ENCODE measurements at places on chromosomes 5 and 9.

- DNase-seq = no peak
Observed at GRCh38 chr5:141695627-141696215, 13.7 kb upstream of the ARAP3 start.

GRCh38 chr5:79503794-79504495 lies 10.0 kb downstream of the HOMER1 start:
- no peak for DNase-seq

DNA sequence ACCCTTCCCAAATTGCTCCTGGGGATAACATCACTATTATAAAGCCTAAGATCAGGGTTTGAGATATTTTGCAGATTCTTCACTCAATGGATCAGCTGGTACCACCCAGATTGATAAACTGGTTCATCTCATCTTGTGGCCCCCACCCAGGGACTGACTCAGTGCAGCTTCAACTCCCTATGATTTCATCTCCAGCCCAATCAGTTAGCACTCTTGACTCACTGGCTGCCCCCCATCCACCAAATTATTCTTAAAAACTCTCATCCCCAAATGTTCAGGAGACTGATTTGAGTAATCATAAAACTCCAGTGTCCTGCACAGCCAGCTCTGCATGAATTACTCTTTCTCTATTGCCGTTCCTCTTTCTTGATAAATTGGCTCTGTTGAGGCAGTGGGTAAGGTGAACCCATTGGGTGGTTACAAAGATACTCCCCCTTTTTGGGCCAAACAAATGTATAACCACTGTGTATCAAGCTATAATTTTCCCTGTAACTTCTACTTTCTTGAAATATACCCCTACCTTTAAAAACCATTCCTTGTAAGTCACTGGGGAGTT lies 263.3 kb upstream of the IL12B start:
- no peak for DNase-seq

GRCh38 chr9:95143591-95144561 lies 173.6 kb downstream of the FANCC start:
- DNase-seq = no peak

DNA sequence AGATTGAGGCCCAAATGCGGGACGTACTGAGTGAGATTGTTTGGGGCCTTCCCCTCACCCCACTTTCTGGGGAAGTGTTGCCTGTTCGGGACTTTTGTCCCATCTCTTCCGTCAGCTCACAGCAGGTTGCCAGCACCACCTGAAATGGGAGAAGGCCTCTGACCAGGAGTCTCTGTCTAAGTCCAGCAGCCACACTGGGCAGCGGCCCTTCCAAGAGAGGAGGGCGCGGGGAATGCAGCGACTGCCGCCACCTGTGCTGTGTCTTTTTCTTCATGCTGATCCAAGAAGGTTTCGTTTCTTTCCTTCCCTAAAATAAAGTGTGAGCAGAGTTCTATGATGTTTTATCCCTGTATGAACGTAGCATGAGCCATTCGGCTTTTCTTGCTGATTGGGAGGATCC lies 134.2 kb upstream of the LMX1B start:
- no peak for DNase-seq

DNA sequence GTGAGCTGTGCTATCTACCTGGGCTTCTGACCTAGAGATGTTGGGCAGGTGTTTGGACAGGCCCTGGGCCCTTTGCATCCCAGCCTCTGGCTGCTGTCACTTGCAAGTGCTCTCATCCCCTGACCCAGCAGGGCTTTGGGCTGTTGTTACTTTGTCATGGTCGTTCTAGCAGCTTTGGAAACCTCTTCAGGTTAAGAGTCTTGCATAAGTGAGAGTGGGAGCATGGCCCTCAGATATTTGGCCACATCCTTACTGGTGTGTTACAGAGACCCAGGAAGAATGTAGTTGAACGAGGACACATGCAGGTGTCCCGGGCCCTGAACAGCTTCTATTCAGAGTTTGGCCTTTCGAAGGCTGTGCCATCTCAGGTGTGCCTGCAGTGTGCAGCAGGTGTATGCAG lies 4.5 kb downstream of the TENT4A start:
- no peak for DNase-seq

All from effector memory CD4-positive, alpha-beta T cell (primary cell).